ENCODE measurements at places on chromosomes 11 and 22.
A peak's percentile ranks its signal among the peaks of the same experiment; 100 is the strongest.

DNA sequence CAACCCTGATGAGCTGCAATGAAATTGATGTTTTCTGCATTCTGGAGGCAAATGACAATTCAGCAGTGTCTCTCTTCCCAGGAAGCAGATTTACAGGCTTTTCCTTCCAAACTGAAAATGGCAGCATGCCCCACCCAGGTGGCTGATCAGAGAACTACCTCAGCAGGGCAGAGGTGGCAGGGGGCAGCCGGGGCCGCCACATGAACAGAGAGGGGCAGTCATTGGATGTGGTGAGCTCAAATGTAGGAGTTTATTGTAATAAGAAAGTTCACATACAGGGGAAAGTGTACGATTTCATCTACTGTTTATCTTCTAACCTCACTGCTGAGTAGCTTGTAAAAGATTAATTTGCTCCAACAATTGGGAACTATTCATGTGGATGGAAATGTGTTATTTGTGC, 15.7 kb upstream of the PARVA start:
- DNase-seq = no peak

- no peak for DNase-seq
Observed at GRCh38 chr11:80694385-80694784, 1253.6 kb upstream of the TENM4 start.

DNA sequence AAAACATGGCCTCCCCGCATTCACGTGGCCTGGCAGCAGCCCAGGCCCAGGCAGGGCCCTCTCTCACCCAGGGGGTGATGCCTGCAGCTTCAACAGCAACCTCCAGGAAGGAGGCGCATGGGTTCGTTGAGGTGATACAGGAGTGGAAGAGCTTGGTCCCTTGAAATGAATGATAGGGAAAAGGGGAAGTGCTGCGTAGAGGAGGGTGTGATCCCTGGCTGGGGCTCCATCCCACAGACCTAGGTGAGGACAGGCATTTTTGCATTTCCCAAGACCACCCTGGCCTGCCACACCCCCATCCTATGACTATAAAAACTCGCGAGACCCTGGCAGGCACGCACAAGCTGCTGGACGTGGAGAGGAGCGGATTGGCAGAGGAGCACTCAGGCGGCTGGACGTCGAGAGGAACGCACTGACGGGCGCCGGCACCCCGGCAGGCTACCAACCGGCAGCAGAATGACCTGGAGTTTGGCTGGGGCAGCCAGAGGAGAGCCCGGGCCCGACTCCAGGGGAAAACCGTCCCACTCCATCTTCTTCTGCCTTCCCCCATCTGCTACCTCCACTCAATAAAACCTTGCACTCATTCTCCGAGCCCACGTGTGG, 32.6 kb downstream of the RTN4R start:
- no peak for DNase-seq

DNA sequence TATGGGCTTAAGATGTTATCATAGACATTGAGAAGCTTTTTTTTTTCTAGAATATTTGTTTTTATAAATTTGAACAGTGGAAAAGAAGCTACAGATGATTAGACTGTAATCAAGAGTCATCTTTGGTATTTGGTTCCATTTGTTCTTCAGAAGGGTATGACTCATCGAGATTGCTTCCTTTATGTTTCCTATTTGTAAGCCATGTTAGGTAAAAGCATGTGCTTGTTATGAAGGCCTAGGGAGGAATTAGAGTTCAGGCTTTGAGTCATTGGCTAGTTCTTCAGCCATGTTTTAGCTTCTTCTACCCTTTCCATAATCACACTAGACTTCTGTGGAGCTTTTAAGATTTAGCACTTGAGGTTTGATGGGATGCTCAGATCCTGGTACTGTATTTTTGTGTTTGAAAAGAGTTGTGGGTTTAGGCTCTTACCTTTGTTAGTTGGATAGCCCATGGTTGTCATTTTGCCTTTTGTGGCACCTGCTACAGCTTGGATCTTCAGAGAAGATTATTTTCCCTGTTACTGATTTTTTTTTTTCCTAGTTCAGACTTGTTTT, 44.3 kb downstream of the POLD3 start:
- DNase-seq = peak; percentile 71

- DNase-seq = no peak
Observed at GRCh38 chr11:60125956-60126585, 37.6 kb downstream of the MS4A2 start.

DNA sequence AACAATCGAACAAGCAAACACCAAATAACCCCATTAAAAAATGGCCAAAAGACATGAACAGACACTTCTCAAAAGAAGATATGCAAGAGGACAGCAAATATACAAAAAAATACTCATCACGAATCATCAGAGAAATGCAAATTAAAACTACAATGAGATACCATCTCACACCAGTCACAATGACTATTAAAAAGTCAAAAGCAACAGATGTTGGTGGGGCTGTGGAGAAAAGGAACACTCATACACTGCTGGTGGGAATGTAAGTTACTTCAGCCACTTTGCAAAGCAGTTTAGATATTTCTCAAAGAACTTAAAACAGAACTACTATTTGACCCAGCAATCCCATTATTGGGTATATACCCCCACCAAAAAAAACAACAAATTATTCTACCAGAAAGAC, 51.3 kb upstream of the FLI1 start:
- no peak for DNase-seq

GRCh38 chr11:67632982-67633755, 3.4 kb upstream of the NUDT8 start:
- no peak for DNase-seq

- no peak for DNase-seq
Observed at GRCh38 chr11:78231962-78232501, 43.3 kb downstream of the USP35 start.

GRCh38 chr22:25122136-25122764, 77.4 kb upstream of the CRYBB3 start:
- DNase-seq = no peak

DNA sequence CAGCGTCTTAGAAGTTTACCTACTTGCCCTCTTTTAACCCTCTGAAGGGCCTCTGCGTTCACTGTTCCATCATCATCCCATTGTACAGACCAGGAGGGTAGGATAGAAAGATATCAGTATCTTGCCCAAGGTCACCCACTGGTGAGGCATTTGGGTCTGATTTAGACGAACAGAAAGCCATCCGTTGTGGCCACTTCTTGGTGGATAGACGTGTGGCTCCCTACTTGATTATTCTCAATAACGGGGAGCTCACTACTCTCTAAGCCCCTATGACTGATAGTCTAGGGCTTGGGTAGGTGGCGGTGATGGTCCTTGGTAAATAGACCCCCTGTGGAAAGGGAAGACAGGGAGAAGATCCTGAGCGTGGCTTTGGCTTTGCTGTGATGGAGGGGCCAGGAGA, 28.6 kb upstream of the PRR5 start:
- no peak for DNase-seq

DNA sequence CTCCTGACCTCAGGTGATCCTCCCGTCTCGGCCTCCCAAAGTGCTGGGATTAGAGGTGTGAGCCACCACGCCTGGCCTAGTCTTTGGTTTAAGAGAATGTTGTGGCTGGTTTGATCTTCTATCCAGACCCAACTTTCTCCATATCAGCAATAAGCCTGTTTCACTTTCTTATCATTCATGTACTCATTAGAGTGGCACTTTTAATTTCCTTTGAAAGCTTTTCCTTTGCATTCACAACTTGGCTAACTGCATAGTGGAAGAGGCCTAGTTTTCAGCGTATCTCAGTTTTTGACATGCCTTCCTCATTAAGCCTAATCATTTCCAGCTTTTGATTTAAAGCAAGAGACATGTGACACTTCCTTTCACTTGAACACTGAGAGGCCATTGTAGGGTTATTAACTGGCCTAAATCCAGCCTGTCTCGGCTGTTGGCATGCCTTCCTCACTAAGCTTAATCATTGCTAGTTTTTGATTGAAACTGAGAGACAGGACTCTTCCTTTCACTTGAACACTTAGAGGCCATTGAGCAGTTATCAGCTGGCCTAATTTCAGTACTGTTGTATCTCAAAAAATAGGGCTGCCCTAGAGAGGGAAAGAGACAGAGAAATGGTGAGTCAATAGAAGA, 13.1 kb upstream of the RPL3 start:
- DNase-seq = no peak

- no peak for DNase-seq
Observed at GRCh38 chr11:102476812-102477211, 24.2 kb upstream of the TMEM123 start.

- no peak for DNase-seq
Observed at GRCh38 chr11:128949791-128950454, 7.3 kb upstream of the TP53AIP1 start.

DNA sequence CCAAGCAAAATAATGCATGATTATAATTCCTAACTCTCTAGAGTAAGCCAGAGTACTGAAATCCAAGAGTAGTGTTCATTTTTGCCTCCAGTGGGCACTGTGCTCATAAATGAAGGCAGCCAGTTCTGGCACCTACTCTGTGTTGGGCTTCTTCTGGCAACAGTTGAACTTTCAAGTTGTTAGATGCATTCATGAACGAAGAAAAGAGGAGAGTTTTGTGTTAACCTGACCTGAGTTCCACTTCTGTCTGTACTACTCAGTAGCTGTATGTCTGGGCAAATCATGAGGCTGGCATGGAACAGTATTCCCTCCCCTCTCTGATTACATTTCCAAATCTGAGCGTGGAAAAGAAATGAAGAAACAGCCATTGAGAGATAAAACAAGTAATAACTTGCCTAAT, 20.3 kb upstream of the TENM4 start:
- no peak for DNase-seq

- no peak for DNase-seq
Observed at GRCh38 chr11:87529486-87529885, 491.8 kb downstream of the TMEM135 start.

DNA sequence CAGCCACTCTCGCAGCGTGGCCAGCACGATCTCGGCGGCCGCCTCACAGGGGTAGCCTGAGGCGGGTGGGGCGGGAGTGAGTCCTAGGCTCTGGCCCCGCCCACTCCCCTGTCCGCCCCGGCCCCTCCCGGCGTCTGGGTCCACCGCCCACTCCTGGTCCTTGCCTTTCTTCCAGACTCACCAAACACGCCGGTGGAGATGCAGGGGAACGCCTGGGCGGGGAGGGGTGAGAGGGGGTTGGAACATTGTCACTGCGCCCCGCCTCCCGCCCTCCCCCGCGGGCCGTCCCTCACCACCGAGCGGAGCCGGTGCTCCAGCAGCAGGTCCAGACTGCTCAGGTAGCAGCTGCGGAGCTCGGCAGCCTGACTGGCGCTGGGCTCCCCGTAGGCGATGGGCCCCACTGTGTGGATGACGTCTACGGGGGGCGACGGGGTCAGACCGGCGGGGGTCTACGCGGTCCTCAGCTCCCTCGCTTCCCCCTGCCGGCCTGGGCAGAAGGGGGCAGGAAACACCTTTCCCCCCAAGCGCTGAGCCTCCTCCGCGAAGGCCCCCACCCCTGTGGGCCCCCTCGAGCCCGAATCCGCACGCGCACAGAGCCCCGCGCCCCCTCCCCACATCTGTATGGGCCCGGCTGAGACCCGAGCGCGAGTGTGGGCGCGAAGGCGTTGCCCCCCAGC, 13.2 kb downstream of the OTUB1 start:
- peak; percentile 48 for DNase-seq

- DNase-seq = no peak
Observed at GRCh38 chr22:34842630-34843029, 223.3 kb upstream of the ISX start.

DNA sequence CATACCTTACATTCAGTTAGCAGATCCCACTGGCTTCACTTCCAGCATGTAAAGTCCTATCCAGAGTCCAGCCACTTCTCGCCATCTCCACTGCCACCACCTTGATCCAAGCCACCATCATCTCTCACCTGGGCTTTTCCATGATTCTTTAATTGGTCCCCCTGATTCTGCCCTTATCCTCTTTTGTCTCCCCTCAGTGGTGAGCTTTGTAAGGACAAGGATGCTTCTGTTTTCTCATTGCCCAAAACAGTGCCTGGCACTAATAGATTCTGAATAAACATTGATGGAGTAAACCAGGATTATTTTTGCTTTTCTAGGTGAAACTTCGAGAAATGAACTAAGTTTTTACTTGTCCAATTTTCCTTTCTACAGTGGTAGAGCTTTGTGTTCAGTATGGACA, 4.4 kb downstream of the POLA2 start:
- no peak for DNase-seq

DNA sequence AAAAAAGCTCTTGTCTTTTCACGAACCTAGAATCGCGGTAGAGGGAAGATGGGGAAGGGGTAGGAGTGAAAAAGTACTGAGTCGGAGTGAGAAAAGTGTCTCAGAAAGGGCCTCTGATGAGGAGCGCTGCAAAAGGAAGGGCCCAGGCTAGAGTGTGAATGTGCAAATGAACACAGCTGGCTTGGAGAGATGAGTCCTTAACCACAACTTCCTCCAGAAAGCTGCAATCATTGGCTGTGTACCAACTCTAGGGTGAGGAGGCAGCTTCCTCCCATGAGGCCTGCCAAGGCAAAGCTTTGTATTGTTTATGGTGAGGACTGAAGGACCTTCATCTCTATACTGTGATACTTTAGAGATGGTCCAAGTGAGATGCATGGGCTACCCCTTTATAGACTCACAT, 566.9 kb upstream of the ANO5 start:
- peak; percentile 79 for DNase-seq

DNA sequence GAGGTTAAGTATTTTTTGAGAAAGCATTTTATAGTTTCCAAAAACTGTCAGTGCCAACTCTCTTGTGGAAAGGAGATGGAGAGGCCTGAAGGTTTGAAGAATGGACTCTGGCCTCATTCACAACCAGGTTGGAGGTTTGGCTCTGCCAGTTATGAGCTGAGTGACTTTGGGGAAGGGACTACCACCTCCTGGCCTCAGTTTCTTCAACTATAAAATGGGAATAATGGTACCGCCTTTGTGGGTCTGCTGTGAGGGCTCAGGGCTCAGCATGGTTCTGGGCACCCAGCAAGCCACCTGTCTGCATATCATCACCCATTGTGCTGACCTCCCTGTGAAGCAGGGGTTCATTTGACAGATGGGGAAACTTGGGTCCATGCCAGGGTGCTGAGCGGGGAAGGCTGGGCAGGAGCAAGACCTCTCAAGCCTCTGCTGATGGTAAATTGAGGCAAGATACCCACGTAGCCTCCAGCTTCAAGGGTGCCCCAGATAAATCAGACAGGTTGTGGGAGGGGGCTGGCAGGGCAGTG, 3.5 kb upstream of the LIF start:
- no peak for DNase-seq

- no peak for DNase-seq
Observed at GRCh38 chr11:116603728-116604323, 169.0 kb downstream of the BUD13 start.

DNA sequence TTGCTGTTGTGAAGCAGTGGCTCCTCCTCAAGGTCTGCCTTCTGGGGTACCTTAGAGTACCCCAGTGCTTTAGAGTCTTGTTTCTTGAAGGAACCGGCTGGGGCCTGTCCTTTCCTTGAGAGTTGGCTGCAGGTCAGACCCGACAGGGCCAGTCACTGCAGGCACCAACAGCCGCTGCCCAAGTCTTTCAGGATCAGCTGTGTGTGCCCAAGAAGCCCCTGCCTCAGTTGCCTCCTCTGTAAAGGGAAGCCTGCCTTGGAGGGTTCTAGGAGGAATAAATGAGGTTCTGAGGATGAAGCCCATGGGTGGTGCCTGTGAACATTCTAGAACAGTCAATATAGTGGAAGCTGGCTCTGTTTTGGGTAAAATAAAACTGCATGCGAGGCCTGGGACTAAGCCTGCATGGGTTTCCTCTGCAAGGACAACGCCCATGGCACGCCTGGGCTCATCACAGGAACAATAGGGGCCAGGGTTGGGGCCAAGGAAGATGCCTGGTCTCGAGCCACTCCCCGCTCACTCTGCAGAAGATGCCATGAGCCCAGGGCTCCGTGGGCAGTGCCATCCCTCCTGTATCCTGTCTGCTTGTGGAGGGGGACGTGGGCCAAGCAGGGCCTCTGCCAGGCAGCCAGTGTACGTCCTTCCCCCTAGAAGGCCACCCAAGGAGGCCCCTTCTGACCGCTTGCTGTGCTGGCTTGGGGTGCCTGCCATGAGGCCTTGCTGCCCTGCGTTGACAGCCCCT, 81.6 kb downstream of the MED15 start:
- no peak for DNase-seq

- no peak for DNase-seq
Observed at GRCh38 chr22:42342426-42343120, 72.1 kb upstream of the TCF20 start.

Data from inflammatory macrophage treated with lipopolysaccharide for 1 hour (primary cell).